ENCODE measurements at places on chromosomes 7 and 10.

GRCh38 chr7:128793181-128793547, 1.4 kb downstream of the CCDC136 start:
- DNase-seq = no peak

DNA sequence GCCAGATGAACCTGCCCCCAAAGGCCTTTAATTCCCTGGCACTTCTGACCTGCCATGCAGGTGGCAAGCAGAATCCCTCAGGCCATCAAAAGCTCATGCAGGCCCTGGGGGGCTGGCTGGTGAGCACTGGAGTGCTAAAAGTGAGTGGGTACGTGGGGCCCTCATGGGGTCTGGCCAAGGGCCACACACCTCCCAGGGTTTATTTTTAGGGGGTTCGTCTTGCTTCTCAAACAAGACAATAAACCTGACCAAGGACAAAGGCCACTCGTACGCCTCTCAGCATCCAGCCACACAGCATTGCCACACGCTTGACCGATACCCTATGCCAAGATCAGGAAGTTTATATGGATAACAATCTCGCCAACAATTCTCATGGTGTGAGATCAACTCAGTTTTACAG, 33.1 kb upstream of the DOCK1 start:
- no peak for DNase-seq

DNA sequence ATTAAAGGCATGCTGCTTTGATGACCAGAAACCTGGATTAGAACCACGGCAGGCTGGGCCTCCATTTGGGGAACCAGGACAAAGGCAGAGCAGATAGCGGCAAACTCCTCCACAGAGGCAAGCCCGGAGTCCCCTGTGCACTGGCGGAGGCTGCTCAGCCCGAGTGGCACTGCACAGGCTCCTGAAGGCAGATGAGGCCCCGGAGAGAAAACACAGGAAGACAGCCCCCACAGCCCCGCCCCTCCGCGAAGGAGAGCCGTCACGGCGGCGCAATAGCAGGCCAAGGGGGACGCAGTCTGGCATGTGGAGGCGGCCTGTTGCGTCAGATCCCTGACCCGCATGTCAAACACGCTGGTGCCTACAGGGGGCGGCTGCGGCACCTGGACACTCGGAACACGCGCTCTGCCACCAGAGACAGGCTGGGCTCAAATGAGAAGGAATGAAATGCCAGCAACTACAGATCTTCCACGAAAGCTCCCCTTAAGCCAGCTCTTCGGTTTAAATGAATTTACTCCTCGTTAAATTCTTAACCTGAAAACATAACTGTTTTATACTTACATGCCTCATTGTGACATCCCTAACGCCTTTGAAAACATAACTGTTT, 128.5 kb downstream of the MAD1L1 start:
- DNase-seq = no peak

GRCh38 chr10:114545819-114546218, 112.3 kb downstream of the ABLIM1 start:
- no peak for DNase-seq

GRCh38 chr7:55314967-55315366, 50.2 kb upstream of the LANCL2 start:
- no peak for DNase-seq

DNA sequence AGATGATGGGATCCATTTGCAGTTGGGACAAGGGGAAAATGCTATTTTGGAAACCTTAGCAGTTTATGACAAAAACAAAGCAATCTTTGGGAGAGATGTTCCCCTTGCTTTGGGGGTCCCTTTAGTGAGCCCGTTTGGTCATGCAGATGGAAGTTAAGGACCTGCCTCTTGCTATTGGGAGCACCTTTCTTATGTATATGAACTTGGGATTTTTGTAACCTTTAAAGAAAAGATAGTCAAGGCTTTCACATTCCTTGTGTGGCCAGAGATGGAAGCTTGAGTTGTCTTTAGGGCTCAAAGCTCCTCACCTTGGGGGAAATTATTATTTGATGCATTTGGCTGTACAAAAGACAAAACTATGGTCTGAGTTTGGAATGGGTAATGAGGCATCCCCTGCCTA, 179.0 kb upstream of the PLPP4 start:
- DNase-seq = no peak

- no peak for DNase-seq
These were observed 326.3 kb downstream of the ABCA13 start for GRCh38 chr7:48497521-48497920.

DNA sequence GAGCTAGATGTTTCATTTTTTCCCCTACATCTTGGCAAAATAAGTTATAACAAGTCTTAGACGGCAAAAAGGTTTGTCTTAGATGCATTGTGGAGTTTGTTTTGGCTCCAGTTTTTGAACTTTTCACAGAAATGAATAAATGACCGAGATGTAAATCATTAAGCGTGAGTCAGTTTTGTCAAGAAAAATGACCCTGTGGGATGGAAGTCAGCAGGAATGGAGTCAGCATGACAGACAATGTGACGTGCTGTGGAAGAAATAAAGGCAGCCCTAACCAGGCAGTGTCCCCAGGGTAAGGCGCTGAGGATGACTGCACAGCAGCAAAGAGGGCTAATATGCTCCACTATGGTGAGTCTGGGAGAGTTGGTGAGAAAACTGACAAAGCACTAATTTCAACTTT, 163.2 kb downstream of the NOC3L start:
- no peak for DNase-seq

DNA sequence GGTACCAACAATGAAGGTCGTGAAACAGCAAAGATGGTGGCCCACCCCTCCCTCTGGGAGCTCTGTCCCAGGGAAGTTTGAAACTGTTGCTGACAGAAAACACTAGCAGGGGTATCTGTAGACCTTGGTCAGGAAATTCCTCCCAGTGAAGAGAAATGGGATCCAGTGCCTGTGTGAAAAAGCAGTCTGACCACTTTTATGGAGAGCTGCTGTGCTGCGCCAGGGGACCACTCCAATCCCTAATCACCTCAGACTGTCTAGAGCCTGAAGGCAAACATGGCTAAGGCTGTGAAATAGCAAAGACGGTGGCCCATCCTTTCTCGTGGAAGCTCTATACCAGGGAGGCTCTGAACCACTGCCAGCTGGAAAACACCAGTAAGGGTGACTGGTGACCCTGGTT, 38.3 kb upstream of the TMEM140 start:
- no peak for DNase-seq

DNA sequence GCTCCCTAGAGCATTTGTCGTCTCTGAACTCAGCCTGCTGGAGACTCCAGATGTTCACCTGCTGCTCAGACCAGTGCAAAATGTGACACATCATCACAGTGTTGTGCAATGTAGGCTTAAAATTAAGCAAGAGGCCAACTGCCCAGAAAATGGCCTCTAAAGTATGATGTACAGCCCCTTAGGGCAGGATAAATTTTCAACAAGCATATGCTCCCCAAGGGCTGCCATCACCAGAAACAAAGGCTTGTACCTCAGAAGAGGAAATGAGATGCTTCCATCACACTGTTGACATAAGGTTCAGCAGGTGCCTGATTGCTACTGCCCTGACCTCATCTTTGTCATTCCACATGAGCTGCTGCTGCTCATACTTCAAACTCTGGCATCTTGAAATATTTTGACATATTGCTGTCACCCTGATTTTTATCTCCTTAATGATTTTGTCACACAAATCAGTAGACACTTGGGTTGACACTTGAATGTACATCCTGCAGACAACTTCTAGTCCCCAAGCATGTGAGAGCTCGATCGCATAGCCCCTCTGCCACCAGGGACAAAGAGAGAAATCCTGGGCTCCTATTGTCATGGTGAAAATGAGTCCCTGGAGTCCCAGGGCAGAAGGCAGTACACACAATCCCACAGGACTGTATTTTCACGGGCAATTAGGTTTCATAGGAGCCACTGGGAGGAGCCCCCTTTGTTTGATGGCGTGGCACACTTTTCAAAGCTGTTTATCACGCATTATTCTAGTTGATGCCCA, 219.7 kb upstream of the STK17A start:
- DNase-seq = no peak

- DNase-seq = no peak
These were observed 88.6 kb downstream of the RNF216 start for GRCh38 chr7:5692845-5693278.

DNA sequence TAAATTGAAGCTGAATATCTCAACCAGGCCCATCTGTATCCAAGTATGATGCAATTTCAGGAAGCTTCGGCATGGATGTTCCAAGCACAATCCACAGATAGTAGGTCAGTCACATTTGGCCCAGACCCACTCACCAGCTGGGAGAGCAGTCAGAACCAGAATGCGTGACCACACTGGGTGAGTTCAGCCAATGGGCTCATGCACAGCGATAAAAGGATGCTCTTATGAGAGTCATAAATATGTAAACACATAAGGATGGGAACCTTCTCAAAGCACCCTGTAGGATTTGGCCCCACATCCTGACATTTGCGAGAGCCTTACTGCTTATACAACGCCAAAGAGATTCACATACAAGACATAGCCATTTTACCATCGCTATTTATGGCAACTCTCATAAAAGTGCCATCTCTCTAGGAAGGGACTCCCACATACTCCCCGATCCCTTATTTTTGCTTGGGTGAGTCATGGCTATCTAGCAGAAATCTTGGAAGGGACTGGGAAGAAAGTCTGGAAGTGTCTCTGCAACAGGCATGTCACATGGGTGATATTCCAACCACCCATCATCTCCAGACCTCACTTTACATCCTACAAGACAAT, 3.0 kb downstream of the AFAP1L2 start:
- DNase-seq = no peak

DNA sequence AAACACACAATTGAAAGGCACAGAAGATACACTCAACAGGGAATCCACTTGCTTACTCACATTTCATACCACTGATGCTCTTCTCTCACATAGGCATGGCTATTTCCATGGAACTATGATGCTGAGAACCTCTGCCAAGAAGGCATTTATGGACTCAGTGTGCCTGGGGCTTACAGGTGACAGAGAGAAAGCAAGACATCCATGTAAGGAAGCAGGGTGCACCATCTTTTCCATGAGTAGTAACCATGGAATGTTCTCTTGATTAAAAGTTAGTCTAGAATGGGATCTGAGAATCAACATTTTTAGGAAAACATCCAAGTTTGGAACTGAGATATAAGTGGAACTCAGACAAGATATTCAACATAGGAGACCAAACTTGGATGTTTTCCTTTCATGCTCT, 52.5 kb upstream of the MACC1 start:
- no peak for DNase-seq

GRCh38 chr7:150978126-150978789, at the start of gene KCNH2:
Gene KCNH2 (minus strand): TSS chr7:150978321. CDS start chr7:150977913, 408 bp downstream.
- no peak for DNase-seq

DNA sequence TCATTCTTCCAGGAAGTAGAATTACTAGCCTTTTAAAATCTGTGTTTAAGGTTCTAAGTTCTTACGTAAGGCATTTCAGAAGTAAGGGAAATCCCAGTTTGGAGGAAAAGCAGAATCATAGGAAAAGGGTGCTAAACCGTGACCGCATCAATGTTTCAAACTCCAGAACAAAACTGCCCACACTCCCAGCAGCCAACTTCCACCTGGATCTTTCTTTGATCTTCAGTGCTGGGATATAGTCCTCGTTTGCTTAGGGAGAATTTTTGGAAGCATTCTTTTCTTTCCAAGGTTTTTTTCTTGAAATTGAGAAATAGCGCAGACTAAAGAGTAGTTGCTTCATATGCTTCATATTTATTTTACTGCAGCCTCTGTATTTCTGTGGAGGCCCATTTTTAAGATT, 8.9 kb downstream of the PROSER2 start:
- no peak for DNase-seq

DNA sequence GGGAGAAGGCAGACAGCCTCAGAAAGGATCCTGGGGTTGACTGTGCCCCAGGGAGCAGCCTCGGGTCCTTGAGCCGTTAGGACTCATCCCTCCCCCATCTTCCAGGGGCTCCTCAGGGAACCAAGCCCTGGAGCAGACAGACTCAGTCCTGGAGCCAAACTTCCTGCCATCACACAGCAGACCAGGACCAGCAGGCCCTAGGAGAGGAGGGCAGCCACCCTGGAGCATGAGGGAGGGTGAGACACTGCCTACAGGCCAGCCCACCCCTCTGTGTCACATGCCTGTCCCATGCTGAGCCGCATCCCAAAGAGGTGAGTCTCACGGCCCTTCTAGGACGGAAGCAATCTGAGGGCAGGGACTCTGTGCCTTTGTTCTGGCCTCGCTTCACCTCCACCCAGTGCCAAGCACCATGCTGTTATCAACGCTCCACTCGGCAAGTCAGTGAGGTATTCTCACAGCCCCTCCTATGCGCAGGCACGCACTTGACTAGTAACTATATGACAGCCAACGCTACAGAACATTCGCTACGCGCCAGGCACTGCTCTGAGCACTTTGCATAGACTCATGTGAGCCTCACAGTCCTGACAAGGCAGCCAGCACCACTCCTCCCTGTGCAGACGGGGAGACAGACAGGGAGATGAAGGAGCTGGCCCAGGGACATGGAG, 19.1 kb downstream of the MAD1L1 start:
- no peak for DNase-seq

DNA sequence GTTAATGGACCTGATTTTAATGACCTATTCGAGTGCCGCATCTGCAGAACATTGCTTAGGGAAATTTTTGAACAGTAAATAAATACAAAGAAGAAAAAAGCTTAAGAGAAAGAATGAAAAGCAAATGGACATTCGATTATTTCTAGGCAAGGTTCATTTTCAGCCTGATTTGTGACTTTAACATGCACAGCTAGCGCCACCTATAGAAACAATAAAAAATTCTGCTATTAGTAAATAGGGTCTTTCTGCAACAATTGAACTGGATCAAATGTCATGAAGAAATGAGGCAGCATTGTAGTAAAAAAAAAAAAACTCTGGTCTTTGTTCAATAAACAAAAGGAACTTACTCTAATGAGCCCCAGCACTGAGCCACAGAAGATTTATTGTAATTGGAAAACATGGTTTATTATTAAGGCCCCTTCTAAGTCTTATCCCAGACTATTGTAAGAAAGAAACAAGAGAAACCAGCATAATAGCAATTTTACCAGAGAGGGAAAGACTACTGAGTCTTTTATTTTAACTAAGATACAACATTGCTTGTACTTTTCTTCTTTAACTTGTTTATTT, 41.4 kb upstream of the GHITM start:
- DNase-seq = no peak

- DNase-seq = no peak
These were observed 12.3 kb downstream of the ZNF316 start for GRCh38 chr7:6649241-6649961.

DNA sequence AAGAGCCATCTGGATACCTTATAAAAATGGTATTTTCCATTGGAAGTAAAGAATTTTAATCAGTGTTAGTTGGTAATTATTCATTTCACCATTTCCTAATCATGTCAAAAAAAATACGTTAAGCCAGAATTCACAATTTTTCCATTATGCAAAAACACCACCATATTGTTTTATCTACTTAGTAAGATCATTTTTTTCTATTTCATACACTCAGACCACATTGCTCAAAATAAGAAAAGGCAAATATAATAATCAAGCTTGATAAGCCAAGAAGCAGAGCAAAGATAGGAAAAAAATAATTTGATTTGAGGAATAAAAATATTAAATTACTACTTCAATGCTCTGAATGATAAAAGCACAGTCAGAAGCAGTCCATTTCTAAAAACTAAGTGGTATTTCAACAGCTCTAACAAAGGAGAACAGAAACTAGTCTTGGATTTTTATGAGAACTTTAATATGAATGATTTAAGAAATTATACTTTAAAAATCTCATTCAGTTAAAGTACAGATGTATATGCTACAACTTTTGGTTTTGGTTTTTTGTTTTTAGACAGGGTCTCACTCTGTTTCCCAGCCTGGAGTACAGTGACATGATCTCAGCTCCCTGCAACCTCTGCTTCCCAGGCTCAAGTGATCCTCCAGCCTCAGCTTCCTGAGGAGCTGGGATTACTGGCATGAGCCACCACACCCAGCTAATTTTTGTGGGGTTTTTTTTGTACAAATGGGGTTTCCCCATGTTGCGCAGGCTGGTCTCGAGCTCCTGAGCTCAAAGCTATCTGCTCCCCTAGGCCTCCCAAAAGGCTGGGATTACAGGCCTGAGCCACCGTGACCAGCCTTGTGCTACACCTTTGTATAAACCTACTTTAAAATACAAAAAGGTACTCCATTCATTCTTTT, 46.6 kb downstream of the LRRN3 start:
- no peak for DNase-seq
